Mammary microvascular endothelial cell (primary cell): ENCODE measurements at places on chromosomes 7 and 10. TPM values are rescaled to one million over a fixed set of nuclear protein-coding genes. Genes with fewer than 3 reads are reported as not detected.

HOXA11 gene
- 3.1 and 4.0 TPM in 2 replicates for total RNA-seq

SKIDA1 gene
- 0.47 and 0.69 TPM in 2 replicates for total RNA-seq

SPDYE5 gene
- total RNA-seq = not detected in 2 replicates

FAM25G gene
- total RNA-seq = not detected in 2 replicates

BEND7 gene
- total RNA-seq = 8.8 and 9.6 TPM in 2 replicates

SEMA3E gene
- total RNA-seq = 0.27 and 0.69 TPM in 2 replicates

MYPN gene
- 0.40 and 0.79 TPM in 2 replicates for total RNA-seq

CYP2C9 gene
- total RNA-seq = not detected in 2 replicates

OR2A7 gene
- not detected in 2 replicates for total RNA-seq

CXCL12 gene
- total RNA-seq = 16.2 and 19.4 TPM in 2 replicates

LEP gene
- not detected in 2 replicates for total RNA-seq

EVX1 gene
- not detected in 2 replicates for total RNA-seq

FFAR4 gene
- not detected in 2 replicates for total RNA-seq

TACC2 gene
- total RNA-seq = 15.8 and 20.7 TPM in 2 replicates

LDB3 gene
- not detected in 2 replicates for total RNA-seq

TMEM196 gene
- total RNA-seq = not detected in 2 replicates

CBX3 gene
- total RNA-seq = 115 TPM in 2 replicates

SPDYE2B gene
- not detected in 2 replicates for total RNA-seq

OR6B1 gene
- total RNA-seq = not detected in 2 replicates

GSAP gene
- total RNA-seq = 1.7 and 3.7 TPM in 2 replicates

GIMAP7 gene
- 20.4 and 26.2 TPM in 2 replicates for total RNA-seq

HOXA3 gene
- 11.0 and 11.1 TPM in 2 replicates for total RNA-seq

OAT gene
- 101 and 105 TPM in 2 replicates for total RNA-seq

OR2AE1 gene
- not detected in 2 replicates for total RNA-seq

SLC13A1 gene
- not detected in 2 replicates for total RNA-seq

CRPPA gene
- 1.4 TPM in 2 replicates for total RNA-seq

GCK gene
- 0.39 TPM in 1 of 2 replicates, not detected in the other for total RNA-seq

TRIM4 gene
- total RNA-seq = 24.0 and 25.8 TPM in 2 replicates

FGFR2 gene
- 0.10 and 0.13 TPM in 2 replicates for total RNA-seq

CRTAC1 gene
- total RNA-seq = 0.74 and 5.6 TPM in 2 replicates
